ENCODE measurements at places on chromosomes 7 and 10.

DNA sequence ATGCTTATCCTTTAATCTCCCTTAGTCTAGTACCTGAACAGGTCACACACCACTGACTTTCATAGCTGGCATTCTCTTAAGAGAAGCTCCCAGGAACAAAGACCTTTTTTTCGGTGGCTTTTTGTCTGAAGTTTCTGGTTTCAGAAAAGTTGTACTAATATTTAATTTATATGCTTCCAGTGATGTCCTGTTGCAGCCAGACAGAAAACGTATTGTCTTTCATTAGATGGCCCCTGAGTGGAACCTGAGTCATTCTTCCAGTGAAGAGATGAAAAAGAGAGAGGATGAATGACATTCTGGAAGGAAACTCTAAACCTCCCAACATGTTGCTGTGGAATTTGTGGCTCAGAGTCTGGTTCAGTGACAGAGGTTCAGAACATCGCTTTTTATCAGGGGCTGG is 274.8 kb upstream of the TAC1 start:
- no peaks in the 10 kb centered on the region for H3K36me3 ChIP-seq
- H3K4me3 ChIP-seq = no peak overlapping the region
- no peak for DNase-seq
- H3K27ac ChIP-seq = no peak overlapping the region
- H3K4me1 ChIP-seq = no peaks in the 10 kb centered on the region

DNA sequence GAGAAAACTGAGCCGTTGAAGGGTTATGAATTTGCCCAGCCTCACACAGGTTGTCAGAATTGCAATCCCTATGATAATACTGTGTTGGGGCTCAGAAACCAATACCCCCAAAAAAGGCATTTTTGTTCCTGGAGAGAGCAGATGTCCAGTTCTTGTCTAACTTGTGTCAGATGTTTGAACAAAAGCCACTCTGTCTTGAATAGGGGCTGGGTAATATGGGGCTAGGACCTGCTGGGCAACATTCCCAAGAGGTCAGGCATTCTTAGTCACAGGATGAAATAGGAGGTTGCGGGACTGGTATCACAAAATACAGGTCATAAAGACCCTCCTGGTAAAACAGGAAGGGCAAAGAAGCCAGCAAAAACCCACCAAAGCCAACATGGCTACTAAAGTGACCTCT is 482.1 kb downstream of the IPMK start:
- H3K27me3 ChIP-seq = no peaks in the 10 kb centered on the region
- DNase-seq = no peak
- no peaks in the 10 kb centered on the region for H3K36me3 ChIP-seq
- no peak overlapping the region for H3K4me3 ChIP-seq

GRCh38 chr7:151023232-151023631 is 1.1 kb downstream of the ATG9B start:
- no peak for DNase-seq
- no peaks in the 10 kb centered on the region for H3K36me3 ChIP-seq
- no peak overlapping the region for H3K4me3 ChIP-seq
- H3K27me3 ChIP-seq = peaks cover 4% of the 10 kb centered on the region

GRCh38 chr10:14486777-14487487 is 156.2 kb upstream of the FRMD4A start:
- no peak overlapping the region for H3K4me3 ChIP-seq
- H3K27me3 ChIP-seq = peaks cover 13% of the 10 kb centered on the region
- no peak for DNase-seq
- no peaks in the 10 kb centered on the region for H3K4me1 ChIP-seq
- H3K36me3 ChIP-seq = no peaks in the 10 kb centered on the region

DNA sequence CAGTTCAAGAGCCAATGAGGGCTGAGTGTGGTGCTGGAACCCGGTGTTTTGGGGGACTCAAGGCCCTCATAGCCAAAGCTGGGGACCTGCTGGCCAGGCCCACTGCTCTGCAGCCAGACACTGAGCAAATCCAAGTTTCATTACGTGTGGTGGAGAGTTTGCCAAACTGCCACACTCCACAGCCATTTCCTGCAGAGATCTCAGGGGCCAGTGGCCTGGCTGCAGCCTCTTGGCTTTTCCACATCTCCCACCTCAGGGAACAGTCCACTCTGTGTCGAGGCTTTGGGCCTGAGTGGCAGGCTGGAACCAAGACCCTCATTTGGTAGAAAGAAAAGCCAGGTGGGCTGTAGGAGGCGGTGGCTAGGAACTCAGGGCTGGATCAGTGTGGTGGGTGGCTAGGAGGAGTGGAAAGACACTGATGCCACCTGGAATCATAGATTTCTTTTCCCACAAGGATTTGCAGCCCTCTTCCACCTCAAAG is 3.2 kb downstream of the HOXA11 start:
- DNase-seq = no peak
- H3K4me1 ChIP-seq = peaks cover 45% of the 10 kb centered on the region
- no peak overlapping the region for H3K27ac ChIP-seq

GRCh38 chr7:98753989-98754479 is 115.8 kb downstream of the TMEM130 start:
- H3K27ac ChIP-seq = no peak overlapping the region
- no peaks in the 10 kb centered on the region for H3K4me1 ChIP-seq
- no peaks in the 10 kb centered on the region for H3K36me3 ChIP-seq
- H3K27me3 ChIP-seq = peaks cover 4% of the 10 kb centered on the region

DNA sequence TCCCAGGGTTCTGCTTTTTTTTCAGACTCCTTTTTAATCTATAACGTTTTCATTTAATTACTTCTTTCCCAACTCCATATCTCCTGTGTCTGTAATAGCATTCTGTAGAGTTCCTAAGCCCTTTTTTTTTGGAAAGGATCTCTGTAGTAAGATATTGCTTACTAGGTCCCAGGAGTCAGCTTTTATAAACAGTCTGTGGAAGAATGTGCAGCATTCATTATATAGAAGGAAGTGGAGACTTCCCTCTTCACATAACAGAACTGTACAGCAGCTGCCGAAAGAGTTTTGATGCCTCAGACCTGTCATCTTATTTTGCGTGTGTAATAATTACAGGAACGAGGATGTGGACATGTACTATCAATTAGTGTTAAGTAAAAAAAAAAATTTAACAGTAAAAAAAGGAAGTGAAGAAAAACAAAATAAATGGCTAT is 7.4 kb upstream of the STEAP4 start:
- no peak overlapping the region for H3K4me3 ChIP-seq
- DNase-seq = no peak
- no peak overlapping the region for H3K27ac ChIP-seq
- no peaks in the 10 kb centered on the region for H3K36me3 ChIP-seq
- H3K4me1 ChIP-seq = no peaks in the 10 kb centered on the region

Measured in CD4-positive, alpha-beta T cell (primary cell).